ENCODE measurements at places on chromosomes 12 and 14.

DNA sequence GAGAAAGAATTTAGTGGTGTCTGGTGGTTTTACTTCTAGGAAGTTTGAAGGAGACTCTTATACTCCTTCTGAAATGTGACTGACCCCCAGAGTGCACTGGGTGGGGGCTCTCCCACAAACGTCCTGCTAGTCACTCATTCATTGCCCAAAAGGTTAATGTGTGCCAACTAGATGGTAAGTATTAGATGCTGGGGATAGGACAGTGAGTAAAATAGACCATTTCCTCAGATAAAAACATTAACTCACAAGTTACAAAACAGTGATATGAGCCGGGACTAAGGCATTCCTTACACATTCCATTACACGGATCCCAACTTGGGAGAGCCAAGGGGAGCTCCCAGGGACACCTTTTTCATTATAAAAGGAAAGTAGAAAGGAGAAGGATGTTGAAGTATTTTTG is 185.1 kb downstream of the ATXN7L3B start:
- DNase-seq = no peak

DNA sequence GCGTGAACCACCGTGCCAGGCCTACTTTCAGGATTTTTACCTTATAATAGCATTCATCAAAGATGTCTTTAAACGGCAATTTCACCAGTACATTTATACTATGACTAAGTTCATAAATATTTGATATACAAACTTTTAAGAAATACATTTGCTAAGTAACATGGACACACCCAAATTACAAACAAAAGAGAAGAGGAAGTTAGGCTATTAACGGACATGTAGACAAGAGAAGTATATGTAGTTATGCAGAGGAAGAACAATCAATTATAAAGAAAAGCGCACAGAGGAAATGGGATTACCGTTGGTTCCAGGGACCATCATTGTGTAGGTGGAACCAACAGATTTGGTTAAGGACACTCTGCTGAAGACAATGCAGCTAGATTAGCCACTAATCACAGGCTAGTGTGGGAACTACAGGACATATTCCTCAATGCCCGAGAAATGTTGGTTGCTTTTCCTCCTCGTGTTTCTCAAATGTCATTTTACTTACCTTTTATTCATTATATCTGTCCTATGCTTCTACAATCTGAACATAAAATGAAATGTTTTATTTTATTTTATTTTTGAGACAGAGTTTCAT is 24.0 kb upstream of the PKP2 start:
- DNase-seq = peak; percentile 91

GRCh38 chr12:106285982-106286381 is 16.6 kb upstream of the TCP11L2 start:
- no peak for DNase-seq

- no peak for DNase-seq
These were observed 579 bp upstream of the CLMN start for GRCh38 chr14:95320078-95320895.

GRCh38 chr14:99382781-99383471 is 97.7 kb downstream of the SETD3 start:
- no peak for DNase-seq

DNA sequence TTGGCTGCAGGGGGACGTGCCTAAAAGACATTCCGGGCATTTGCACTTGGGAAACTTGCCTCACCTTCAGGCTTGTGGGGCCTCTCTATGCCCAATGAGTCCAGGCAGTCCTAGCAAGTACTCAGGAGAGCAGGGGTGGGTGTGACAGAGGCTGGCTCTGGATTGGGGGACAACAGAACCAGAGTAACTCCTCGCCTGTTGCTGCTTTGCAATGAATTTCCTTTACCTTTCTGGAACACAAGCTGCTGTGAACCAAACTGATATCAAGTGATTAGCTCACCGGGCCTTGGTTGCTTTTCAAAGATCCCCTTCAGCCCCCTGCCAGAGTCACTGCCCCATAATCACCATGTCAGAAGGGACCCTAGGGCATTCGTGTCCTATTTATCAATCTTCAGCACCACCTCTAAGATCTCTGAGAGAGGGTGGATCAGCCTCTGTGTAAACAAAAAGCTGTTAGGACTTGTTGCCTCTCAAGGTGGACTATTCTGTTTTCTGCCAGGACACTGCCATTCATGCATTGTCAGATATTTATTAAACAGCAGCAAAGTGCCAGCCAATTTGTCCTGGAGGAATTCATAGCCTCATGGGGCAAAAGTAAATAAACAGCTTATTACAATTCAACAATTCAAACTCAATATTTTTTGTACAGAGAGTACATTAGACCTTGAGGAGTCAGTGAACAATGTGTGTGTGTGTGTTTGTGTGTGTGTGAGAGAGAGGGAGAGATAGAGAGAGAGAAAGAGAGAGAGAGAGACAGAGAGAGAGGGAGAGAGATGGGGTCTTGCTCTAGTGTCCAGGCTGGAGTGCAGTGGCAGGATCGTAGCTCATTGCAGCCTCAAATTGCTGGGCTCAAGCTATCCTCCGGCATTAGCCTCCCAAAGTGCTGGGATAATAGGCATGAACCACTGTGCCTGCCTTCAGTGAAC is 11.3 kb downstream of the NFATC4 start:
- no peak for DNase-seq
